Daoy (cell line): ENCODE measurements at places on chromosomes 4 and X. TPM values are rescaled to one million over a fixed set of nuclear protein-coding genes. Genes with fewer than 3 reads are reported as not detected.

Gene BEX1
- 26.9 and 37.9 TPM in 2 replicates for total RNA-seq

Gene AMBN
- 0.06 TPM in 1 of 2 replicates, not detected in the other for total RNA-seq

Gene SH3D19
- 5.3 and 5.8 TPM in 2 replicates for total RNA-seq

Gene ATP2B3
- total RNA-seq, result not detected in 2 replicates

Gene FAM184B
- 0.03 and 0.29 TPM in 2 replicates for total RNA-seq

Gene BEX5
- 2.1 and 6.5 TPM in 2 replicates for total RNA-seq

Gene CMC4
- total RNA-seq, result 5.8 and 9.0 TPM in 2 replicates

Gene PPP3CA
- total RNA-seq, result 10.1 and 11.1 TPM in 2 replicates
